ENCODE measurements at places on chromosomes 12 and 14. TPM values are rescaled to one million over a fixed set of nuclear protein-coding genes. Genes with fewer than 3 reads are reported as not detected.

Gene LRRC10
- total RNA-seq: not detected

Gene SUSD6
- total RNA-seq: 7.0 TPM

Gene TAS2R14
- total RNA-seq: 0.38 TPM

Gene CLEC7A
- total RNA-seq: not detected

Gene TRHDE
- 0.09 TPM for total RNA-seq

Gene SLC7A7
- 10.1 TPM for total RNA-seq

Gene IFT81
- 21.2 TPM for total RNA-seq

Gene NUAK1
- total RNA-seq: 11.0 TPM

Gene TAS2R30
- total RNA-seq: not detected

Gene CCDC196
- not detected for total RNA-seq

Gene ARHGAP9
- total RNA-seq: 0.22 TPM

Gene MGAT4C
- 0.18 TPM for total RNA-seq

Gene IL31
- not detected for total RNA-seq

Gene PPP1R3E
- total RNA-seq: 4.6 TPM

Gene CPSF2
- 45.3 TPM for total RNA-seq

Gene GPR68
- 0.12 TPM for total RNA-seq

Gene SOX5
- total RNA-seq: not detected

Gene PRB2
- total RNA-seq: not detected

Gene RNF212B
- total RNA-seq: not detected

Gene KTN1
- total RNA-seq: 151 TPM

Gene IFNG
- total RNA-seq: not detected

Gene VPS33A
- 17.5 TPM for total RNA-seq

Gene PIWIL1
- not detected for total RNA-seq

Gene GLIPR1
- total RNA-seq: 29.9 TPM

Gene ESR2
- 0.03 TPM for total RNA-seq

Gene ACOT4
- total RNA-seq: 2.1 TPM

Gene AHSA1
- total RNA-seq: 326 TPM

Gene PTCSC3
- total RNA-seq: not detected

Gene EIF2S3B
- 0.60 TPM for total RNA-seq

Gene KLRF1
- total RNA-seq: not detected

Gene BCL2L14
- not detected for total RNA-seq

Gene FAM181A
- not detected for total RNA-seq

Gene NTN4
- 57.2 TPM for total RNA-seq
